GM06990 (cell line): ENCODE measurements at places on chromosomes 7 and 10.

DNA sequence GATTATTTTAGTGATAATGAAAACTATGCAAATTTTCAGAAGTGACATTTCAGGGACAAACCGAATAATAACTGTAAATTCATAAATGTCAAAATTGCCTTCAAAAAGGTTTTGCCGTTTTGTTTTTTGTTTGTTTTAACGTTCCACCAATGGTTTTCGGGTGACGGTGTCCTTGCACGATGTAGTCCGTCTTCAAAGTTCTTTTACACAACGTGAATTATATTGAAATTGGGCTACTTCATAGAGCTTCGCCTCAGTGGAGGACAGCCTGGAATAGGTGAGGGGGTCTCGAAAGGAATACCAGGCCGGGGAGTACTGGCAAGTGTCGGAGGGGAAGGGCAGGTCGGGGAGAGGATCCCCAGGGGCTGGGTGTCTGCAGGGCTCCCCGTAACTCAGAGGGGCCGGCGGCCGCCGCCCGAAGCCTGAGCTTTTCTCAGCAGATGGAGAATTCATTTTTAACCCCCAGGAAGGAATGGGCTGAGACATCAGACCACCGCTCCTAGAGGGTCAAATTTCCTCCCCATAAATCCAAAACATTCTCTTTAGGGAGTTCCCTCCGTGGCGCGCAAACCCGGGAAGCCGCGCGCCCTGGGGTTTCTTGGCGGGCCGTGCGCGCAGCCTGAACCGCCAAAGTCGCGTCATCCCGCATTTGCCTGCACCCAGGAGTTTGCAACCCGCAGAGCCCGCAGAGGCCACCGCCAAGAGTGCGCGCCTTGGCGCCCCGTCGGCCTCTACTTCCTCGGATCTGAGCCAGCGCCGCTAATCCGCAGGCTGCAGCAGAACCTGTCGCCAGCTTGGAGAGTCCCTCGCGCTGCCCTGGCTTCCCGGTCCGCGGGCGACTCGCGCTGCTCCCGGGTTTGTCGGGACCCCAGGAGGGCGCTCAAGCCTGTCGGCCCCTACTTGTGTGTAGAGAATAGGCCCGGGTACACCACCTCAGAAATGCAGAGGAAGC lies 17.3 kb upstream of the EVX1 start:
- DNase-seq = no peak

DNA sequence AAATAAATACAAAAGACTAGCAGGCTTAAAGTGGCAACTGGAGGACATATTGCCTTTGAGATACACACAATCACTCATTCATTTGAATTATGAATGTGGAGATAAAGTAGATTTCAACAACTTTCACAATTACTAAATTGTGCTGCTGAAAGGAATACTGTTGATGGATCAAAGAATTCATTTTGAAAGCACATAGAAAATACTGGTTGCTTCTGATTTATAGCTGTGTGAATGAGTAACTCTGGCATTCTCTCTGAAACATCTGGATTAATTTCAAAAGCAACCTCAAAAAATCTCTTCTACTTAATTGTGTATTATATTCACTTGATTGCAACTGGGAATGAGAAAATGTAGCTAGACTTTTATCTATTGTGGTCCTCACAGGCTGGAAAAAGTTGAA lies 397.6 kb downstream of the THSD7A start:
- no peak for DNase-seq

GRCh38 chr7:28065308-28065707 lies 115.3 kb downstream of the JAZF1 start:
- DNase-seq = no peak

DNA sequence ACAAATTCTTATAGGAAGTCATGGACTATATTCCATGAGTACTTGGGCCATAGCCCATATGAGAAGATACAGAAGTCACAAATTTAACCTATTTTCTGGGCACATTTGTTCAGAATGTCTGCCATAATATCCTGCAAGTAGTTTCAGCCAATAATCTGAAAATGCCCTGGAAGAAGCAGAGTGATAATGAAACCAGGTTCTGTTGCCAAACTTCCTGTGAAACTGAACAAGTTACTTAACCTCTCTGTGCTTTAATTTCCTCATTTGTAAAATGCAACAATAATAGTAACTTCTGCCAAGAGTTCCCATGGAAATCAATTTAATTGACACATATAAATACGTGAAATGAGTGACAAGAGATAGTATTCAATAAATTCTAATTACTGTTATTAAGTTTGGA lies 88.8 kb downstream of the SEMA3C start:
- DNase-seq = no peak

DNA sequence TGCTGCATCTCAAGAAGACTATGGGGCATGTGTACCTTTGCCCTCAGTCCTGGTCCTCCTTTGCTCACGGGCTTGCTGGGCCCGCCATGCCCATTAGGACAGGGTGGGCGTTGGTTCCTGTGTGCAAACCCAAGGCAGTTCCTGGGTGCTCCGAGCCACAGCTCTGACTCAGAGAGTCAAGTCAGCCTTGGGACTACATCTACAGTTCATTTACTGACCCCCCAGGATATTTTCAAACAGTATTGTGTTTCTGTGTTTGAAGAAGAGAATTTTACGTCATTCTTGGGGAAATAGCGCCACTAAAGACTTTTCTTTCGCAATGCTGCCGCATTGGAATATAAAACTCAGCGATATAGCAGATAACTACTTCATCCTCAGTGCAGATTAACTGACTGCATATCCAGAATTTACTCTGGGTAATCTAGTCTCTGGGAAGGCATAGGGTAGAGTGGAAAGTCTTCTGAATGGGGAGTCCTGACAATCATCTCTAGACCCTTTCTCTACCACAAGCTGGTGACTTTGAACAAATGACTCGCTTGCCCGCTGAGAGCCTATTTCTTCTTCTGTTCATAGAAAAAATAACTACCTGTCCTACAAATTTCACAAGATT lies 638.9 kb upstream of the FZD8 start:
- no peak for DNase-seq

DNA sequence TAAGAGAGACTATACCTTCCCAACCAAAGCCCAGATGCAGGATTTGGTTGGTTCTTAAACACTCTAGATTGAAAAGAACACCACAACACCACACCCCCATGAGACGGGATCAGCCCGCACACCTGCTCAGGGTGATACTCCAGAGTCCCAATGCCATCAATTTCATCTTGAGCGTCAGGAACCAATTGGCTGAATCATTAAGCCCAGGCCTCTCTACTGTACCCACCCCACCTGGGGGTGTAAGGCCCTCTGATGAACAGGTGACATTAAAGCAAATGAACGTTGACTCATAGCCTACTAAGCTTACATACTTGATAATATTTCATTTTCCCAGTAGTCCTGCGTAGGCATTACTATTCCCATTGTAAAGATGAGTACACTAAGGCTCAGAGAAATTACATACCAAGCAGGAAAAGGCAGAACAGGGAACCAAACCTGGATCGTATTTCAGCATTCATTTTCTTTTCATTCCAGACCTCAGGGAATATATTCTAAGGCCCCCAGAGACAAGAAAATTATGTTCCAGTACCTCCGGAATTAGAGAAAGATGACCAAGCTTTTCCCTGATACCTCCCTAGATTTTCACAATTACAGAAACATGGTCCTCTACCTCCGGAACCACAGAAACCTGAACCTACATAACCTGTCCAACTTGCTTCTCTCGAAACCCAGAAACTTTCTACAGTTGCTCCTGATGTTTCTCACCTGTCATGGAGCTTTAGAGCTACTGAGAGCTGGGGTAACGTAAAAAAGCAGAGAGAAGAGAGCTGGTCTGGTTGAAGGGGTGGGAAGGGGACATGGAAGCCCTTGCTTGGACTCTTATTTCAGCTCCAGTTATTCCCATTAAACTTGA lies 43.1 kb upstream of the KDM7A start:
- no peak for DNase-seq

DNA sequence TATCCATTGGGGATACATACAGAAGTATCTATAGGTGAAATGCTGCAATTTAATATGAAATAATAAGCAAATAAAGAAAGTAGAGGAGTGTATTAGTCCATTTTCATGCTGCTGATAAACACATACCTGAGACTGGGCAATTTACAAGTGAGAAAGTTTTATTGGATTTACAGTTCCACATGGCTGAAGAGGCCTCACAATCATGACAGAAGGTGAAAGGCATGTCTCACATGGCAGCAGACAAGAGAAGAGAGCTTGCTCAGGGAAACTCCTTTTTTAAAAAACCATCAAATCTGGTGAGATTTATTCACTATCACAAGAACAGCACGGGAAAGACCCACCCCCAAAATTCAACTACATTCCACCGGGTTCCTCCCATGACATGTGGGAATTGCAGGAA lies 82.8 kb upstream of the TRIM24 start:
- DNase-seq = no peak
